ENCODE measurements at places on chromosomes 5 and 9. TPM values are rescaled to one million over a fixed set of nuclear protein-coding genes. Genes with fewer than 3 reads are reported as not detected.

Gene LCN1
- not detected for total RNA-seq

Gene IL33
- total RNA-seq = 13.8 TPM

Gene FCN2
- total RNA-seq = 2.4 TPM

Gene ANKRD33B
- 7.4 TPM for total RNA-seq

Gene IL9
- total RNA-seq = not detected

Gene C5orf34
- 1.5 TPM for total RNA-seq

Gene BARHL1
- total RNA-seq = not detected

Gene C5orf47
- 8.7 TPM for total RNA-seq

Gene ABHD17B
- total RNA-seq = 31.6 TPM

Gene NREP
- total RNA-seq = 28.2 TPM

Gene KIAA1958
- total RNA-seq = 42.8 TPM

Gene SLC6A19
- total RNA-seq = 0.09 TPM

Gene EIF4E1B
- total RNA-seq = not detected

Gene ORM2
- total RNA-seq = 0.91 TPM

Gene SPINK4
- total RNA-seq = not detected

Gene RIOK2
- total RNA-seq = 16.2 TPM

Gene CATSPER3
- total RNA-seq = not detected

Gene PTGER4
- 22.0 TPM for total RNA-seq

Gene PCDHA6
- 2.2 TPM for total RNA-seq

Gene PCDHA9
- 0.51 TPM for total RNA-seq

Gene PPP3R2
- not detected for total RNA-seq

Gene LSM11
- total RNA-seq = 4.1 TPM

Gene NOTCH1
- 63.3 TPM for total RNA-seq

Gene GLIPR2
- total RNA-seq = 21.6 TPM

Gene SDHA
- total RNA-seq = 99.1 TPM

Gene ANGPTL2
- total RNA-seq = 43.2 TPM

Gene CAAP1
- total RNA-seq = 20.4 TPM

Gene HCN1
- 1.3 TPM for total RNA-seq

Gene CTNNAL1
- 74.6 TPM for total RNA-seq

Gene STKLD1
- total RNA-seq = 0.87 TPM

Gene SPINK5
- total RNA-seq = 2.6 TPM

Gene TNFSF8
- total RNA-seq = 0.32 TPM

Gene CTNND2
- 11.2 TPM for total RNA-seq

Gene IFNA5
- not detected for total RNA-seq

Gene TAS2R1
- not detected for total RNA-seq

Gene C6
- total RNA-seq = 4.6 TPM

Gene TRIM36
- total RNA-seq = 38.5 TPM

Gene OBP2A
- 19.7 TPM for total RNA-seq

Gene SLU7
- 67.4 TPM for total RNA-seq

Gene AGXT2
- not detected for total RNA-seq

Gene POU5F2
- 1.7 TPM for total RNA-seq

Gene GABRA6
- total RNA-seq = 6.1 TPM

Gene NR2F1-AS1
- 12.4 TPM for total RNA-seq

Gene QSOX2
- 12.2 TPM for total RNA-seq

Gene OR13D1
- not detected for total RNA-seq

Gene MTREX
- 46.6 TPM for total RNA-seq

Gene RALGPS1
- 14.7 TPM for total RNA-seq

Gene INIP
- total RNA-seq = 21.0 TPM

Gene MZB1
- total RNA-seq = 2.7 TPM

Gene IRX2
- 10.2 TPM for total RNA-seq

Gene F2RL1
- 4.9 TPM for total RNA-seq

Gene C5orf58
- total RNA-seq = 15.7 TPM

Gene SLC4A9
- not detected for total RNA-seq

Gene CFAP157
- total RNA-seq = not detected

Gene TEX48
- not detected for total RNA-seq

Gene CBY3
- total RNA-seq = not detected

Gene RETREG1
- total RNA-seq = 13.5 TPM

Gene TBC1D13
- 29.4 TPM for total RNA-seq

Data from prostate gland (tissue), 2 donors.